ENCODE measurements at places on chromosomes 7 and 10.

DNA sequence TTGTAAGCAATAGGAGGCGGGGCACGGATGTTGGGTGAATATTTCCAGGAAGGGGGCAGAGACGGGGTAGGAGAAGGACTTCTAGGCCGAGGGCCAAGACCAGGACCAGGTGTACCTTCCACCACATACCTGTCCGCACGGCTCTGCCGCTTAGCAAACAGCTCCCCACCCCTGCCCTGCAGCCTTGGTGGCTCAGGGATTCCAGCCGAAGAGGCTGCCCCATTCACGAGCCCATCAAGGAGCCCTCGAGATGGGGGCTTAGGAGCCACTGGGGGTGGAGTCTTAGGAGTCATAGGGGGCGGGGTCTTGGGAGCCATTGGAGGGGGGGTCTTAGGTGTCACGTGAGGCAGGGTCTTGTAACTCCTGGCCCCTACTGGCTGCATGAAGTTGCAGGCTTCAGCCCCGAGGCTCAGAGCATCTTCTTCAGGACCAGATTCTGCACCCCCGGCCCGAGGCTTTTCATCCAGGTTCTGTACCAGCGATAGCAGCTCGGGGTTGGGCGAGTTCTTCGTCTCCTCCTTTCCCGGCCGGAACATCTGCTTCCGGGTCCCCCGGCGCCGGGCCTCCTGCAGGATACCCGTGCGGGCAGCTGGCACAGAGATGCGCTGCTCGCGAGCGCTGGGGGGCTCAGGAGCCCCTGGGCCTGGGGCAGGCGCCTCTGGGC lies 6.1 kb upstream of the MYOZ1 start:
- DNase-seq: peak; percentile 54

DNA sequence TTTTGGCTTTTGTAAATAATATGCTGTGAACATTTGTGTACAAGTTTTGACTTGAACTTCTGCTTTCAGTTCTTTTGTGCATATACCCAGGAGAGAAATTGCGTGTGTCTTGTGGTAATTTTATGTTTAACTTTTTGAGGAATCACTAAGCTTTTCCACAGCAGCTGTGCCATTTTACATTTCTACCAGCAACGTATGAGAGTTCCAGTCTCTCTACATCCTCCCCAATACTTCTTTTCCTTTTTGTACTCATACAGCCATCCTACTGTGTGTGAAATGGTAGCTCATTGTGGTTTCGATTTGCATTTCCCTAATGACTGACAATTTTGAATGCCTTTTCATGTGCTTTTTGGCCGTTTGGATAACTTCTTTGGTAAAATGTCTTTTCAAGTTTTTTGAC lies 66.3 kb upstream of the INHBA start:
- no peak for DNase-seq

DNA sequence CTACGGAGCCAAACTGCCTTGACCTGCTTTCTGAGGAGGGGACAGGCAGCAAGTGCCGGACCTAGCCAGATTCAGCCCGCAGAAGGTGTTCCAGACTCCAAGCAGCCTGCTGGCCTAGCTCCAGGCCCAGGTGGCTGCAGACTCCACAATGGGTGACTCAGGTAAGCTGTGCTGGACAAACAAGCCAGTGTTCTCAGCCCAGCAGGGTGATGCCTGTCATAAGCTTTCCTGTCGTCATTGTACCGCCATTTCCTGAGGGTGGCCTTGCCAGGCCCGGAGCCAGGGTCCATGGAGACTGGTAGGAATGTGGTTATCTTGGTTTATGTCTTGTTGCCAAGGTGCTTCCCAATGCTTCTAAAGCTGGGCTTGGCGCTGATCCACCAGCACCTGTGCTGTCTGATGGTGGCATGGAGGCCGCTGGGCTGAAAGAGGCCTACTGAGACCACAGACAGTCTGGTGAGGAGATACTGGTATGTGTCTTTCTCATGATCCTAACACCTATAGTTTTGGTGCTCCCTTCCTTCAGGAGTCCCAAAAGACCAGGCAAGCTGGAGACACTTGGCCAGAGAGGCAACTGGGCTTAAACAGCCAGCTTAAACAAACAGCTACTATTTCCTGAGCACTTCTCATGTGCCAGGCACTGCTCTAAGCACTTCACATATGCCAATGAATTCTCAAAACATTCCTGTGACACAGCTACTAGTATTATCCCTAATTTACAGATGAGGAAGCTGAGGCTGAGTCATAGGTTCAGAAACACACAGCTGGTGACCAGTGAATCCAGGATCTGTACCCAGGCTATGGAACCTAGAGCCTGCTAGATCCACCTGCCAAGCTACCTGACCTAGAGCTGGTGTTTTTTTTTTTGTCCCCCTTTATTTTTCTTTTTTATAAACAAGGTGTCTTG lies 42.0 kb downstream of the ZC3HC1 start:
- DNase-seq: no peak

DNA sequence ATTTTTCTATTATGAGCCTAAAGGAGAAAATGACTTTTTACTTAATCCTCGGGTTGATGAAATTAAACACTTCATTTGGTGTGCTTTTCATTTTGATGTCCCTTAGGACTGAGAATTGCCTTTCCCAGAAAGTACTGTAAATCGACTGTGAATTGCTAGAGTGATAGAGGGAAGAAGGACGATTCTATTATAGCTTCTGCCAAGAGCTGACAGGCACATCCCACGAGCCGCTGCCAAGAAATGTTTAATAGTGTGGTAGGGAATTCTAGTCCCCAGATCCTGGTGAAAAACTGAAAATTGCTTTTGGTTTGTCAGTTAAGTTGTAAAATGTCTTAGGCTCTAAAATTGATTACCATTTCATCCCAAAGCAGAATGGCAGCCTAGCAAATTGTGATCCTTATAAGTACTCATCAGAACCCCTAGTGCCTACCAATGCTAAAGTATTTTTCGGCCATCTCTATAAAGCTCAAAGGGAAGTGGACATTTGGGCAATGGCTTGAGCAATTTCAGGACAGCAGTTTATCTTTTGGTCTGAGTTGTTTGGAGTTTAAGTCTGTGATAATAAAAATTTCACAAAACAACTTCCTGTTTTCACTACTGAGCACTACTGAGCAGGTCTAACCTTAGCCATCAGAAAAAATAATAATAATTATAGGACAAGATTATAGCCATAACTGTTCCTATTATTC lies 44.6 kb upstream of the HYCC1 start:
- no peak for DNase-seq

GRCh38 chr7:73841689-73842066 lies 638 bp downstream of the METTL27 start:
- DNase-seq: no peak

GRCh38 chr10:3757250-3757637 lies 27.8 kb downstream of the KLF6 start:
- DNase-seq: no peak

GRCh38 chr7:35012160-35012559 lies 25.1 kb downstream of the DPY19L1 start:
- no peak for DNase-seq

GRCh38 chr7:69047151-69047754 lies 551.0 kb upstream of the AUTS2 start:
- no peak for DNase-seq

DNA sequence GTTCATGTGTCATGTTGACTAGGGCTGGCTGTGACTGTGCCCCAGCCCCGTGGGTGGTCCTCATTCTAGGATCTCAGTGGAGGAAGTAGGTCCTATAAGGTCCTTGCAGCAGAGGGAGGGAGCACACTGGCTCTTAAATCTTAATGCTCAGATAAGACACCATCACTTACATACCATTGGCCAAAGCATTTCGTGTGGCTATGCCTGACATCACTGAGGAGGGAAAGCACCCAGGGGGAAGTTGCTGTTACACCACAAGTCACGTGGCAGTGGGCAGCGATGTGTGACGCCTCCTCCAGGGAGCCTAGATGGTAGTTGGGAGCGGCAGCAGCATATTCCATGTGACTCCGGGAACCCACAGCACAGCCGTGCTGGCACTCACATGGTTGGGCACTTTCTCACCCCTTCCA lies 224.7 kb upstream of the SH2B2 start:
- DNase-seq: no peak

DNA sequence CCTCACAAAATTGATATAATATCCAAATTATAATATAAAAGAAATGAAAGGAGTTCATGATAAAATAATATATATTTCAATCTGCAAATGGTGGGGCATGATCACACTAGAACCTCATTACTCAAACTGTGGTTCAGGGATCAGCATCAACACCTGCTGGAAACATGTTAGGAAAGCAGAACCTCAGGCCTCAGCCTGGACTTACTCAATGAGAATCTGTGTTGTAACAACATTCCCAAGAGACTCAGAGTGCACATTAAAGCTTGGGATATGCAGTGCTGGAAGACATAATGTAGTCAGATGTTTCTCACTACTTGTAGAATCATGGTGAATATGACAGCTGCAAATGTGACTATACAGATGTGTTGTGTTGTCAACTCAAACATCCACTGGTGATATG lies 81.7 kb upstream of the ITPRID1 start:
- no peak for DNase-seq

DNA sequence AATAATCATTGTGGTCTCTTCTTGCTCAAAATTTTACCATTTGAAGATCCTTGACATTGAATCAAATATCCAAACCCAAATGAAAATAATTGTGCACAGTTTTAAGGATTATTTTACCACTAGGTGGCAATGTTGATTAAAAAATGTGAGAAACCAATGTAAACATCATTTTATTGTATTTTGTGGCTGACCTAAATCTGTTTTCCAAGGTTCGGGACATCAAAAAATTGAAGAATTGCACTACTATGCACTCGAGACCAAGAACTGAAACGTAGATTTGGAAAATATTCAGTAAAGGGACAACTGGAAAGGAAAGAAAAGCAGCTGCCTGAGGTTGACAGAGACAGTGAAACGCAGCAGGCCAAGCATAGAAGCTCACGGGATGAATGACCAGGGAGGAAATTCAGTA lies 259.3 kb downstream of the SNX13 start:
- no peak for DNase-seq

GRCh38 chr7:91294639-91295220 lies 30.5 kb downstream of the FZD1 start:
- DNase-seq: no peak

- no peak for DNase-seq
Observed at GRCh38 chr10:32471232-32471631, 25.3 kb downstream of the CCDC7 start.

DNA sequence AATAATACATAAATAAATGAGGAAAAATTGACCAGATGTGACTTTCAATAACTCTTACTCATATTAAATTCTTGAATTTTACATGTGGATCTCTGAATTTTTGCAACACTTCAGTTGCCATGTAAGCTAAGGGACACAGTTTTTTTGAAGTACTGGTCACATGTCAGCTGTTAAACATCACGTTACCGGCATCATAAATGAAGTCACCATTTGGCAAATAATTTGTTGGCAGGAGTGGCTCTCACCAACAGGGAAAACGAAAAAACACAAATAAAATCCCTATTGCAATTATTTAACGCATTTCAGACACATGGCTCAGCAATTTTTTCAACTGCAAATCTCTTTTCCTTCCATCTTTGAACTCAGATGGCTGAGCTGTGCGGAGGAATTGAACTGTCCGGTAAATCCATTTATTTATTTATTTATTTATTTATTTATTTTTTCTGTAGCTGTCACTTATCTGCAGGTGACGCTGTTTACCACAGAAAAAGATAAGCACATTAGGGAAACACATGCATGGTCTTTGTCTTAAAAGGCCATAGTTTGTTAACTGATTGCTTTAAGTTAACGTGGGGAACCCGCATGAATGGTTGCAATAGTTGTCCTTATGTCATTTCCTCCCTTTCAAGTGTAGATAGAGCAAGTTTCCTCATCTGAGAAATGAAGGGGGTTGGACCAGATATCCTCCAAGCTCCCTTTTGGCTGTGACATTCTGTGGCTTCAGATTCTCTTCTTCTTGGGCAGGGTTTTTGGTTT lies 64.7 kb upstream of the JAZF1 start:
- no peak for DNase-seq

- no peak for DNase-seq
Observed at GRCh38 chr7:45598886-45599520, 24.8 kb downstream of the ADCY1 start.

DNA sequence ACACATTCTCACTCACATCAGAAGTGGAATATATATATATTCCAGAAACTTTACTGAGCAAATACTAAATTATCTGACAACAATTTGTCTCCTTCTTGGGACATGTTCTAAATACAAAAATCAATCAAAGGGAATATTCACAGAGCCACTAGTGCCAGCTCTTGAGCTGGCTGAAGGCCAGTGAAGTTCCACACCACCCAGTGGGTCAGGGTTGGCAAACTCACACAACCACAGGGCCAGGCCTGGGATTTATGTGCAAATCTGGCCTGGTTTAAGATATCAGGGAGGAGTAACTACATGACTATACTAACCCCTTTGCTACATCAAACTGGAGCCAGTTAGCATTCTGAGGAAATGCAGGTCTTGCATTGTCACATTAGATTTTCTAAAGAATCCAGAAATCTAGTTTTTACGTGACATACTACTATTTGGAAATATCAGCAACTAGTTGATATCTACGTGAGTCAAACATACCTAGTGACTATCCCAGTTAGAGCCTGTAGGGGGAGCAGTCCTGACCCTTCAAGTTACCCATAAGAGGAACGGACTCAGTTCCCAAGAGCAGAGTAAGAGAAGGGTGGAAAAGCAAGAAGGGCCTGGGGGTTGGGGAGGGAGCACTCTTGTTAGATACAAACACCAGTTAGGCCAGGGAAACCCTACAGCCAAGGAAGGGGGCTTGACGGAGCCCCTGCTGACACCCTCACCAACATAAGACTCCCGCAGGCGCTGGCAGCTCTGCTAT lies 600.4 kb downstream of the KCNMA1 start:
- DNase-seq: no peak

- no peak for DNase-seq
Observed at GRCh38 chr7:140485500-140486265, 6.4 kb upstream of the MKRN1 start.

DNA sequence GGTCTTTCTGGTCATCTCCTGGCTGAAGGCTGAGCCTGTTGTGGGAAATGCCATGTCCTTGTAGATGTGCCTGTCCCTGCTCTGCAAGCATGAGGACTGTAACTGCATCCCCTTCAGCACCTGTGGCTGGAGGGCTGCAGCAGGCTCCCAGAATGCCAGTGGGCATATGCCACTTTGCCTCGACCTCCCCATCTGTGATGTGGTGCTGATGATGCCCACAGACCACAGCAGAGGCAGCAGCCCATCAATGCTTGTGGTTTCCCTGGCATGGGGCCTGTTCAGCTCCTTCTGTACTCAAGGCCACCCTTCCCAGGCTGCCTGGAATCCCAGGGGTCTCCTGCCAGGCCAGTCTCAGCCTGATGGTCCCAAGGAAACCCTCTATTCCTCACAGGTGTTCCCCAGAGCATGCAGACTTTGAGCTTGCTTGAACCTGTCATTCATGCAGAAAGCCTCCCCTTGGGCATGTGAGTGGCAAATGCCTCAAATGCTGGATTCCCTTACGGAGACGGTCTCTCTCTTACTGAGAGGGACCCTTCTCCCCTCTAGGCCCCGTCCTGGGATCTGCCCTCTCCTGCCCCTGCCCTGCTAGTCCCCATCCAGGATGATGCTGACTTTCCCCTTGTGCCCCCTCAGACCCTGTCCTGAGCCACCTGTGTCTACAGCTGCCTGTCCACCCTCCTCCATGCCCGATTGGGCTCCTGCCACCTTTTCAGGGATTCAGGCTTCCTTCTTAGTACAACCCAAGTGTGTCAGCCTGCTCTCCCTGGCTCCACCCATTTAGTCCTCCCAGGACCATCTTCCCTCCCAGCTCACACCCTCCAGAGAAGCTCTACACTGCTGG lies 50.9 kb upstream of the ANTXRL start:
- DNase-seq: no peak

- no peak for DNase-seq
Observed at GRCh38 chr10:12705943-12706342, 295.6 kb downstream of the CCDC3 start.

- DNase-seq: no peak
Observed at GRCh38 chr10:128463991-128464760, 338.0 kb upstream of the MKI67 start.

GRCh38 chr7:15967551-15967950 lies 281.1 kb upstream of the MEOX2 start:
- no peak for DNase-seq

All from right renal pelvis (tissue), 4 donors.